Kidney glomerular epithelial cell (primary cell): ENCODE measurements at places on chromosomes 11 and 22.

DNA sequence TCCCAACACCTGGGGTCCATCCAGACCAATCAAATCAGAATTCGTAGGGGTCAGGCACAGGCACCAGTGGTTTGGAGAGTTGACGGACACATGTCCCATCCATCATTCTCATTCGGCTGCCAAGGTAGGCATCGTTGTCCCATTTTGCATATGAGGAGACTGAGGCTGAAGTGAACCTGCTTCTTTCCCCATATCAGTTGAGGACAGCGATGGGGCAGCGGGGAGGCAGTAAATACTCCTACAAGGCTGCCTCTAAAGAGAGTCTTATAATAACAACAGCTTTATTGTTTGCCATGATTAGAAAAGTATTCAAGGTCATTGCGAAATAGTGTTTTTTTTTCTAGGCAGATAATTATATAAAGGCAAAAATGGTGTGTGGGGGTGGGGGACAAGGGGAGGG is 1.6 kb upstream of the BEST1 start:
- no peak for DNase-seq

GRCh38 chr11:62726915-62727164 is 417 bp downstream of the HNRNPUL2 start:
- DNase-seq = no peak

DNA sequence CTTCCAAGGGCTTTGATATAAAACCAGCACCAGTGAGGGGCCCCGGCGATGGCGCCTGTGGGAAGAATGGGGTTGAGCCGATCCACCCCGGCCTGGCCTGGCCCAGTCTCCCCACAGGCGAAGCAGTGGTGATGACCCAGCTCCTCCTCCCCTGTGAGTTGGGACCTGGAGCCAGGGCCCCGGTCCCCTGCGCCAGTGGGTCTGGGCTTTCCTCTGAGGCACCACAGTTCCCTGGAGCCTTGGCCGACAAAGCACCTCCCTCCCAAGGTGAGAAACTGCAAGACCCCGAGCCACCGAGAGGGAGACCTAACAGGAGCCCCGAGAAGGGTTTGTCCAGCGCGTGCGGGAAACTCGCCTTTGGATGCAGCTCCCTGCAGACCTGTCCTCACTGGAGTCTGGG is 942.9 kb downstream of the BRD1 start:
- no peak for DNase-seq

DNA sequence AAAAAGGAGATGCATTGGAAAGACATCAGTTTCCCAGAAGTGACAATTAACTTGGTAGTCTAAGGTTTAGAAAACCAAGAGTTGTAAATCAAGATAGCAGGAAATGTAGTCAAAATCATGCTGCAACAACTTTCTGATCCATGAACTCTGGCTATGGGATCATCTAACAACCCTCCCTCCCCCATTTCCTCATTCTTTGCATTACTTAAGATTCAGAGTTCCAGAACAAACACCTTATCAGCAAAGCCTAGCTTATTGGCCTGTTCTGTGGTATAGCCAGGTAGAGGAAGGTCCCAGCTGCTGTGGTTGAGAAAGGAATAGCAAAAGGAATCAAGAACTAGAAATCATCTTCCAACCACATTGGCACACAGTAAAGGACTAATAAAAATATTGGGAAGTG is 651.1 kb downstream of the METTL15 start:
- DNase-seq = peak; percentile 85

DNA sequence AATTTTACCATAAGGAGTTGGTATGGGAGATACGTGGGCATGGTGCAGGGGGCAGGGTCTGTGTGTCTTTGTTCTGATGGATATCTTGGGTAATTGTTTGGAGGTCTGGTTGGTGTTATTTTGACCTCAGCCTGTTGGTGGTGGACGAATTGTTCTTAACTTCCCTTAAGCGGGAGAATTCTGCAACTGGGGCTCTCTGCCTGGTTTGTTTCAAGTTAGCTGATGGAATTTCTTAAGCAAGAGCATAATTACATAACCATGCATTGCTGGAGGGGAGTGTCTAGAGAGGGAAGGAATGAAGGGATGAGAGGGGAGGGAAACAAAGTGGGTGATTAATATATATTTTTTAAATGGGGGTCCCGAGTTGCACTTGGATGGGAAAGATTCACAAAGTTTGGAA is 908.5 kb upstream of the RAG2 start:
- no peak for DNase-seq

DNA sequence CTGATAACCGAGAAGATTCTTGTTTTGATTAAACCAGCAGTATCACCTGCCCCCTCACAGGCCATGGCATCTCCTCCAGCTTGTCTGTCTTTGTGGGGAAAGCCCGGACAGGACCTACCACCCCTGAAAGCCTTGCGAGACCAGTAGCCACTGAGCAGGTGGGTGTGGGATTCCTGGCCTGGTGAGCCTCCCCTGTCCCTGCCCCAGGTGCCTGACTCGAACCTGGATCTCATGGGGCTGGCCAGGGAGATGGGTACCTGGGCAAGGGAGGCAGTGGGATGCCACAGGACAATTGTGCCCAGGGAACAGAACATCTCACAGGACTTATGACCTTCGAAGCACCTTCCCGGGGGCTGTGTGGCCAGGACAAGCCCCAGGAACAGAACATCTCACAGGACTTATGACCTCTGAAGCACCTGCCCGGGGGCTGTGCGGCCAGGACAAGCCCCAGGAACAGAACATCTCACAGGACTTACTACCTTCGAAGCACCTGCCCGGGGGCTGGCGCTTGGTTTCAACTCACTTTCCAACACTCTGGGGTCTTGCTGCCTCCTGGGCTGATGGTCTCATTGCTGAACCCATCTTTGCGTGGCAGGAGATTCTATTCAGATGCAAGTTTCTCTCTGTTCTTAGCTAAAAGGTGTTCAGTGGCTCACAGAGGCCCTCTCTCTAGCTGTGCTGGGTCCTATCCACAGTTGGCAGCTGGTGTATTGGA is 854.5 kb downstream of the BRD1 start:
- no peak for DNase-seq

- DNase-seq = no peak
Measured at GRCh38 chr11:120675171-120675570, 163.6 kb downstream of the GRIK4 start.

DNA sequence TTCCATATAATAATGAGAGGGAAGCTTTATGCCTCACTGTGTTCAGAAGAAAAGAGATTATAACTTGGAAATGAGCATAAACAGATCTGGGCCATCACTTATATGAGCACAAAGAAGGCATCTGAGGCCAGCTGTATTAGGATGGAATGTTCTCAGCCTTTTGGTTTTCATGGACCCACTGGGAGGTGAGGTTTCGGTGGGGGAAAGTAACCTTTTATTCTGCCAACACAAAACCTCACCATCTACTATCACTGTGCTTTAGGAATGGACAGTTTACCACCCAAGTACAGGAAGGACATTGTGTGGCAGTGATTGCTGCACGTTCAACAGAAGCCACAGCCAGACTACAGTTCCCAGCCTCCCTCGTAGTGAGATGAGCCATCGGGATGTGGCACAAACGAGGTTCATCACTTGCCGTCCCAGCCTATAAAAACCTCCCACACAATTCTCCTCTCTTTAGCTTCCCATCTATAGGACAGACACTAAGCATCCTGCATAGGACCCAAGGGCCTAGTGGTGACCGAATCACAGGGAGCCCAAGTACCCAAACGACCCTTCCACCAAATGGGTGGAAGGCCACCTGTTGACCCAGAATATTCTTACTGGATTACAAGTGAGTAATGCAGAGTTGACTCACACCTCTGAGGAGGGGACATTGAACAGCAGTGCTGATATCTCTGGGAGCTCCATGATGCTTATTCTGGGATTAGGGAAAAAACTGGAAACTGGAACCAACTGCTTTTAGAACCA is 121.5 kb upstream of the RAG2 start:
- no peak for DNase-seq

GRCh38 chr22:49423125-49423650 is 404.5 kb downstream of the BRD1 start:
- DNase-seq = no peak

- no peak for DNase-seq
Measured at GRCh38 chr11:36421546-36422155, 88.4 kb downstream of the TRAF6 start.

DNA sequence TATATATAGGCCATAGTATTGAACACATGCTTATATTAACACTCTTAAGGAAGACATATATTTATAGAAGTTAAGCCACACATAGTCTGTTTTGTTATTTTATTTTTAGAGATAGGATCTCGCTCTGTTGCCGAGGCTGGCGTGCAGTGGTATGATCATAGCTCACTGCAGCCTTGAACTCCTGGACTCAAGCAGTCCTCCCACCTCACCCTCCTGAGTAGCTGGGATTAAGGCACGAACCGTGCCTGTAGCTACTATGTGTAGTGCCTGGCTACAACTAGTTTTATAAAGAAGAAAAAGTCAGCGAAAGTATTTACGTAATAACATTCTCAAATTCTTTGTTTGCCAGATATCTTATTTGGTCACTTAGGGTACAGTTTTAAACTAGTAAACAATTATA is 5.6 kb upstream of the UCP2 start:
- DNase-seq = no peak

DNA sequence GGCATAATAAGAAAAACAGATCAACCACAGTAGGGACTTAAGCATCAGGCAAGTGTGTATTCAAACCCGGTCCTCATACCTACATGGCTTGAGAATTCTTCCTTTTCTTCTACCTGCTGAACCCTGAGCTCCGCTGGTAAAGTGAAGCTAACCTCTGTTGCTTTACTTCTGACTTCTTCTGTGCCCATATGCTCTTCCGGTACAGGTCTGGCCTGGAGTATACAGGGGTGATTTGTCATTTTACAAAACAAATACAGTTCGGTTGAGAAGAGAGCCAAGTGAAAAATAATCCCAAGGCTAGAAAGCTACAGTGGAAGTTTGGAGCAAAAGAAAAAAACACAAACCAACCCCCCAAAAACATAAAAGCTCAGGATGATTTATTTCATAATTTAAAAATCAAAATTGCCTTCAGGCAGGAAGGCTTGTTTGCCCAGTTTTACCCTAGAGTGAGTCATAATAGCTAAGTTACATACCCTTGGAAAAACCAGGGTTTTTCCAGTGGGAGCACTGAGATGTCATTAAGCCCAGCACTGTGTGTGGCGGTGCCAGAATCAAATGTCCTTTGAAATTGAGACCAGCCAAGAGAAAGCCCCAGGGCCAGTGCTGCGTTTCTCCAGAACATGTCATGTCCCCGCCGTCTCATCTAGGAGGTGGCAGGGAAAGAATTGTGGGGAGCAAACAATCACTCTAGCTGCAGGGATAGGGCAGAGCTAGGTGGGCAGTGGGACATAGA is 305.5 kb upstream of the ISX start:
- DNase-seq = no peak
